ENCODE measurements at places on chromosomes 13 and 19.

DNA sequence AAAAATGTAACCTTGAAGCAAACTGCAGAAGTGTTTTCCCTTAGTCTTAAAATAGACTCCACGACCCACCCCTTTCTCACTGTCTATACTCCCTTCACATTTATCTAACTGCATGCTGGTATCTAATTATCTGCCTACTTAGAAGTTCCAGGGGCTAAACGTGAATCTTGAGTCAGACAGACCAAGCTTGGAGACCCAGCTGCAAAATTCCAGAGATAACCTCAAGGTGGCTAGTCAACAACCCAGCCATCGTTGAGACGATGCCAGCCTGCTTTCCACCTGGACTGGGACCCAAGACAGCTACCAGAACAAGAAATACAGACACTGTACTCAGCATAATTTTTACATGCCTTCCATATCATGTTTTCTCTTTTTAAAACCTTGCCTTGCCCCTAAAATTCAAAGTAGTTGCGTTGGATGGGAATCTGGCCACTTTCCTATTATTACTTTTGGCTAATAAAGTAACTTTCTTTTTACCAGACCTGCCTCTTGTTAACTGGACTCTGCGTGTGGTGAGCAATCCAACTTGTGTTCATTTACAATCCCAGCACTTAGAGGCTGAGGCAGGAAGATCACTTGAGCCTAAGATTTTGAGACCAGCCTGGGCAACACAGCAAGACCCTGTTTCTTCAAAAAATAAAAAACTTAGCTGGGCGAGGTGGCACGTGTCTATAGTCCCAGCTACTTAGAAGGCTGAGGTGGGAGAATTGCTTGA lies 82.3 kb downstream of the CDADC1 start:
- DNase-seq = no peak

- DNase-seq = no peak
These were observed 44.7 kb downstream of the TDRD3 start for GRCh38 chr13:60441761-60442160.

GRCh38 chr13:29953542-29953941 lies 103.1 kb upstream of the UBL3 start:
- DNase-seq = no peak

DNA sequence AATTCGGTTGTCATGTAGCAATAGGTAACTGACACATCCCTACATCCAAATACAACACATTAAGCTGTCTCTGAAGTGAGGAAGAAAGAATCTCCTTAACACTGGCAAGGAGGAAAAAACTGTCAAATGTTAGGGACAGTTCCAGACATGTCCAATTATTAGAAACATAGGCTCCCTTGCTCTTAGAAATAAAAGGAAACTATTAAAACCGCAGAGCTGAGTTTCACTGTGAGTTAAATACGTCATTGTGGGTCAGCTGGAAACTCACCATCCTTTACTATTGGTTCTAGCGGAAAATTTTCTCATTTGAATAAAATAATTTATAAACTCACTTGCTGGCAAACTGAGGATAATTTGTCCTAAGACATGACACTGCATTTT lies 40.7 kb downstream of the STARD13 start:
- DNase-seq = no peak

- DNase-seq = no peak
These were observed 2.0 kb downstream of the GGN start for GRCh38 chr19:38385804-38386257.

- no peak for DNase-seq
These were observed 5.5 kb downstream of the ZBTB7A start for GRCh38 chr19:4061178-4061682.
